Activated B cell treated with CpG ODN at 0.5 μM for 24 hours (primary cell): ENCODE measurements at places on chromosomes 7 and 10. TPM values are rescaled to one million over a fixed set of nuclear protein-coding genes. Genes with fewer than 3 reads are reported as not detected.

- no peak for DNase-seq
Observed at GRCh38 chr7:122212754-122213153, 68.7 kb upstream of the AASS start.

ADAMTS14 gene
- total RNA-seq = 0.04 TPM in 1 of 2 replicates, not detected in the other

DNA sequence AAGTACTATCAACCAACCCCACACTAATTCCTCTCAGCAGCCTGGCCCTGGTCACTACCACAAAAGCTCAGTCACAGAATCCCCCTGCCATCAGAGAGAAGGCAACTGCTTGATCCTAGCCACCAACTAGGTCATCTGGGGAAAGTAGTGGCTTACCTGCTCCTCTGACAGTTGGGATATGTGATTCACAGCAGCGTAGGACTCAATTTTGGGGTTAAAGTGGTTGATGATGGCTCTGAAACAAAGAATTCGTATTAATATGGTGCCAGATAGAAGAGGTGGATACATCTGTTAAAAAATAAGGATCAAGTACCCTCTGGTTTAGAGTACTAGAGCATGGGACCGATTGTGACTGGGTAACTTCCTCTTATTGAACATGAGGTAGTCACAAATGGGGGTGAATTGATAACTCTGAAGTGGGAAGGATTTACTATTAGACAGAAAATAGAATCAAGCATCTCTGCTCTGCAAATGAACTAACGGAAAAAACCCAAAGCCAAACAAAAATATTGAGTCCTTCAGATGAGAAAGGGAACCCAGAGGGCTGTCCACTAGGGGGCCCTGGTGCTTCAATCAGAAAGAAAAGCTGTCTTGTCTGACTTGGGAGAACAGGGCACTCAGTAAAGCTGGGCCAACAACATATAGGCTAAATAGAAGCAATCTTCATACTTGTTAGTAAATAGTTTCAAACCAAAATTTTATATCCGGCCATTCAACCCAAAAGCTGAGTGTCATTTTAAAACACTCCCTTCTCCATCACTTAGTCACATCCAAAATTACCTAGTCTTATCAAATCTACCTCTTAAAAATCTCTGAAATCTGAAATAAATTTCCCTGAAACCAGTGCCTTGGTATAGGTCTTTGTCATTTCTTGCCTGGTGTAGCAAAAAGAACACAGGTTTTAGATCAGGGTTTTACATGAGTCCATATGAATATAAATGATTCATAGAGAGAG is 45.9 kb upstream of the KCNIP2 start:
- peak; percentile 62 for DNase-seq

GRCh38 chr10:67621834-67622233 is 74.2 kb downstream of the CTNNA3 start:
- DNase-seq = no peak

ZNF3 gene
- 33.9 and 39.6 TPM in 2 replicates for total RNA-seq

DNA sequence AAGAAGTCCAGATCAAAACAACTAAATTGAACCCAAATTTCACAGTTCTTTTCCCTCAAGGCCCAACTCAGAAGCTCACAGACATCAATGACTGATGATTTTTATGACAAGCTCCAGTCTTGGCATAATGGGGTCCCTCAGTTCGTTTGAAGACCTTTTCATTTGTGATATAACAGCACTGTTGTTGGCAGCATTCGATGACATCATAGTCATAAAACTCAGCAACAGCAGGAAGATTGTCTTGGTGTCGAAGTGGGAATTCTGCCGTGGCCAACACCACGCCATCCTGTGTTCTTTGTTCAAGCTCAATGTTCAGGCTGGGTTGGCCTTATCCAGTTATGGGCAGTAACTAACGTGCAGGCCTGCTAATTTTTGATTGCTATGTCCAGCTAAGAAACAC is 261.7 kb downstream of the C7orf25 start:
- DNase-seq = no peak

DNA sequence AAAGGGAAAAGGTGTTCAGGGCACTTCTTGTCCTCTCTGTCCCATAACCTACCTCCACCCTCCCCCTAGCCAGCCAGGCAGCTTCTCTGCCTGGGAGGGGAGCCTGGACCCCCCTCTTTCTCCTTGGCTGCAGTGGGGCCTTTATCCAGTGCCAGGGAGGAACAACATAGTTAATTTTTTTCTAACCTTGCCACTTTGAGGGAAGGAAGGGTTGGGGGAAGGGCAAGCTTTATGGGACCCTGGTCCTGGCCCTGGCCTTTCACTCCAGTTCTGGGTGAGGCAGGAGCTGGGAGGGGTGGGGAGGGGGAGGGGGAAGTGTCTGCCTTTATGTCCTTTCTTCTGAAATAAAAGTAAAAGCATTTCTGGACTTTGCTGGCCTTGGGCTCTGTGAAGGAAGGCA is 4.5 kb downstream of the VGF start:
- no peak for DNase-seq

DNA sequence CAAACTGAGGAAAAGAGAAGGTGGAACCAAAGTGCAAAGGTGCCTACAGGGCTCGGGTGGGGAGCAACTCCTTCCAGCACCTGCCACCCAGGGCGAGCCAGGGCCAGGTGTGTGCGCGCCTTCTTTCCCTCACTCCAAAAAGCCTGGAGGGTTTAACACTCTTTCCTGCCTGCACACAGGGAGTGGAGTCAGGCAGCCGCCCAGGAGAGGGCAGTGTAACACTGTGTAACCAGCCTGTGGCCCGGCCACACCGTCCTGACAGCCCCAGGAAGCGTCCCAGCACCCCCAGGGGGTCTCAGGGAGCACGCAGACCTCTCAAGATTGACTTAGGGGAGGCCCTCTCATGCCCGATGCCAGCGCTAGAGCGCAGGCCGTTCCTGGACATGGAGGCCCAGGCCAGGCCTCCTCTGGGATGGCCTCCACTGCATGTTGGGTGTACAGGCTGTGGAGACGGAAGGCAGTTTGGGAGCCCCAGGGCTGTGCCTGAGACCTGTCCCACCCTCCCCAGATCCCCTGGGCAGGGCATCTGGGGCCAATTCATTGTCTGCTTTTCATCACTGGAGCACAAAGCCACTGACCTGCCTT is 13.4 kb downstream of the BRI3 start:
- peak; percentile 49 for DNase-seq

SERPINE1 gene
- total RNA-seq = not detected in 2 replicates

EXOC6 gene
- 15.3 and 17.3 TPM in 2 replicates for total RNA-seq

- no peak for DNase-seq
Observed at GRCh38 chr7:77450613-77451012, 34.5 kb upstream of the GSAP start.

DNA sequence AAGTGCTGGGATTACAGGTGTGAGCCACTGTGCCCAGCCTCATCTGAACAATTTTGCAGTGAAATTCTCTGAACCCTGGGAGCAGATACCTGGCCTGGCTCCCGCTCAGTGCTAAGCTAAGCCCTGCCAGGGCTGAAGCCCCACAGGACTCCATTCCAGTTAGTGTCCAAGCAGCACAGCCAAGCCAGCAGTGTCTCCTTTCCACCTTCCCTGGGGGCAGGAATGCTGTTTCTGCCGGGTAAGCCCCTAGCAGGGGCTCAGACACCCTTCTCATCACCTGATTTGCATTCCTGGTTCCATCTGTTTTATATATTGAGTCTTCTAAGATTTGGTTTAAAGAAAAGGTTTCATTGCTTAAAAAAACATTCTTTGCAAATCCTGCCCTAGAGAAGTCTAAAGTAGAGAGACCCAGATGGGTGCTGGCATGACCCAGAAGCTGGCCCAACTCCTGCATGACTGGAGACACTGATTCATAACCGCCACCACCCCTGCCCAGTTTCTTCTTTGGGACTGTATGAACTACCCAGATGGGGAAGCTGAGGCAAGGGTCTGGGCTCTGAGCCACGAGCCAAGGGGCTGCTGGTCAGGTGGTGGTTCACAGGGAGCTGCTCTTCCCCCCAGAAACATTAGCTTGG is 14.0 kb downstream of the SLC13A4 start:
- DNase-seq = no peak

DNA sequence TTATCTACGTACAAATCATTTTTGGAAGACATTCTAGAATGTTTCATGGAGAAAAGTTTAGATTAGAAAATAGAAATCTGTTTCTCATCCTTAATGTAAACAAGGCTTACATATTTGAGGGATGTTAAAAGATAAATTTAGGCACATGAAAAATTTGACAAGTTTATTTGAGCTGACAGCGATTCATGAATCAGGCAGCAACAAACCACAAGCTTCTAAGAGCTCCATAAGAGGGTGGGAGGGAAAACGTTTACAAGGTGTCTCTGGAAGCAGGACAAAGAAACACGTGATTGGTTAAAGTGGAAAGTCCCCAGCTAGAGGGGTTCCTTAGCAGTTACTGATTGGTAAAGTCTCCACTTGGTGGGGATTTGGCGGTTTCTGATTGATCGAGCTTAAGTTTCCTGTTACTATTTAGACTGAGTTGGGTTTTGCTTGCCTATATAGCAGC is 228.9 kb upstream of the PITRM1 start:
- no peak for DNase-seq

DNA sequence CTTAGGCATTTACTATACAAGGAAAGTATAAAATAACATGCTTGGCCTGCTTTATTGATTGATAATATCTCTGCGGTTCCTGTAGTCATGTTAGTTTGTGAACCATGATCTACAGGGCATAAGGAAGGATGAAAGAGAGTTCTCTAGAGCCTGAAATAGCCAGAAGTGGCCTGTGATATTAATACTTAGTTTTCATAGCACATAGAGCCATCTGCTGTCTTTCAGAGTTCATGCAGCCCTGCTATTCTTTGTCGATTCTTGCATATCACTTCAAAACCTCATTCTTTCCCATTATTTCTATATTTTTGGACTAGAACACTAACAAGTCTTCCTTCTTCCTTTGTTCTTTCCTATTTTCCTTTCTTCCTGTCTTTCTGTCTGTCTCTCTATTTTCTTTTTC is 26.4 kb upstream of the PRKG1 start:
- DNase-seq = no peak

ING3 gene
- 32.7 and 36.1 TPM in 2 replicates for total RNA-seq

GRCh38 chr7:66747385-66747784 is 6.9 kb downstream of the RABGEF1 start:
- no peak for DNase-seq

GRCh38 chr7:98165827-98166667 is 45.2 kb upstream of the BHLHA15 start:
- peak; percentile 44 for DNase-seq

LRGUK gene
- total RNA-seq = 0.91 and 1.0 TPM in 2 replicates

- no peak for DNase-seq
Observed at GRCh38 chr10:110498982-110499795, 1.5 kb downstream of the DUSP5 start.

TAS2R4 gene
- 1.3 and 1.9 TPM in 2 replicates for total RNA-seq

GRCh38 chr10:23314835-23315239 is 29.8 kb downstream of the C10orf67 start:
- no peak for DNase-seq

STEAP1B gene
- total RNA-seq = 96.4 and 117 TPM in 2 replicates

GRCh38 chr10:19451937-19452336 is 364.3 kb upstream of the PLXDC2 start:
- DNase-seq = no peak

DNA sequence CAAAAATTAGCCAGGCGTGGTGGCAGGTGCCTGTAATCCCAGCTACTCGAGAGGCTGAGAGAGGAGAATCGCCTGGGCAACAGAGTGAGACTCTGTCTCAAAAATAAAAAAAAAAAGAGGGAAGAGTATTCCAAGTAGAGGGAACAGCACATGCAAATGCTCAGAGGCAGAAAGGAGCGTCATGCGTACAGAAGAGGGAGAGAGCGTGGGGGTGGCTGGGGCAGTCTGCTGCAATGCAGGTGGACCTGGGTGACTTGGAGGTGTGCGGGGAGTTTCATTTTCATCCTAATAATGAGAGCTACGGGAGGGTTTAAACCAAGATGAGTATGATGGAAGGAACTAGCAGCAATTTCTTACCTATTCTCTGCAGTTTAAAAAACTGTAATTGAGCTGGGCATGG is 28.8 kb downstream of the CLIP2 start:
- no peak for DNase-seq

DNA sequence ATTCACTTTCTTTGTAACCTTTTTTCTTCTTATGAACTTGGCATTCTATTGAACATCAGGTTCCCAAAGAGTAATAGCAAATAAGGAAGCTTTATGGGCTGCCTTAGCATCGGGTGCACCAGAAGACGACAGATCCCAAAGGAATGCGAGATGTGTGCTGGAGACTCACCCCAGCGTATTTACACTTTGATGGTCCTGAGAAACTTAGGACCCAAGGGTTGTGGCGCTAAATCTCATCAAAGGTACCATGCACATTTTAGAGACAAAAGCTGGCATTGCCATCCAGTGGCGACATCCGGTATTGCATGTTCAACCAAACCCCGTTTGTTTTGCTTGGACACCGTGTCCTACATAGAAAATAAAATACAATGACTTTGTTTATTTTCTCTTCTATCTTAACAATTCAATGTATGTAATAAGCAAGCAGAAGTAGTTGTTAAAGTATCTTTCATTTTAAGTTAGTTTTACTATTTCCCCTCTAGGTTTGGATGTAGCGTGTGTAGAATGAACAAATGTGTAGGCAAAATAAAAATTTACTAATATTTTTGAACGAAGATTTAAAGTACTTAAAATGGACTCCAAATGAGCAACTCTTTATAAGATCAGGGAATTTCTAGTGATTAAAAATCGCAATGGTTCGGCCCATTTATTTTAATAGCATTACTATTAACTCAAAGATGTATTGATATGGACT is 1154.8 kb downstream of the GATA3 start:
- peak; percentile 42 for DNase-seq

GRCh38 chr7:27205325-27206280 is 5.7 kb upstream of the HOXA13 start:
- DNase-seq = no peak

- DNase-seq = peak; percentile 52
Observed at GRCh38 chr10:21526860-21527597, 1.5 kb upstream of the SKIDA1 start.

DNA sequence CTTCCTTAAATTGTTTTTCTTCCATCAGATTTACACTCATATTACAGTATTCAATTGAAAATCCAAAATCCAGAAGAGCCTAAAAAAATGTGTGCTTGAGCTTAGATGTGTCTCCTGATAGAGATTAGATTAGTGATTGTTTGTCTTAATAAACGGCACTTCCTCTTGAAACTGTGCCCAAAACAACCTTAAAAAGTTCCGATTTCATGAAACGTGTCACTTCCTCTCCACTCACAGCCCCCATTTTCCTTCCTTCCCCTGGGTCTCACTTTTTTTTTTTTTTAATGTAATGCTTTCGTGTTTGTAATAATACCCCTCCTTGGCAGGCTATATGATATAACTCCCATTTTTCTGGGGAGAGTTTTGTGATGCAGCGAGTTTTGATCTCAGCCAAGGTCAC is 114.8 kb upstream of the ADO start:
- no peak for DNase-seq
